ENCODE measurements at places on chromosomes 1 and 21.

GRCh38 chr1:116377541-116378529 lies 4.8 kb downstream of the ATP1A1 start:
- DNase-seq = no peak

DNA sequence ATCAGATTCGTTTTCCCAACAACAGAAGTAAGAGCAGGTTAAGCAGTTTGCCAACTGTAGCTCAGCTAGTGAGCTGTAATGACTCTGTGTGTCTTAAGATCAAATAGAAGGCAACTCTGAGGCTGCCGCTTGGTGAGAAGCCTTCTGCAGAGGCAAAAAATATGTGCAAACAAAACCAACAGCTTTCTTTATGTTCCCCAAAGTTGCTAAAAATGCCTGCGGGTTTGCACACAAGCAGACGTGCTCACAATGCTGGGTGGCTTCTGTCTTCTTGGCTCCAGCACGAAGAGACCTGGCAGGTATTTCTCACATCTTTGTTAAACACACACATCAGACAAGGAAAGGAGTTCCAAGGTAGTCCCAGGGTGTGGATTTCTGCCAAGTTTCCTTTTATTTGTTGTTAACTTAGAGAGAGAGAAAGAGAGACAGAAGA lies 158.9 kb upstream of the JUN start:
- no peak for DNase-seq

DNA sequence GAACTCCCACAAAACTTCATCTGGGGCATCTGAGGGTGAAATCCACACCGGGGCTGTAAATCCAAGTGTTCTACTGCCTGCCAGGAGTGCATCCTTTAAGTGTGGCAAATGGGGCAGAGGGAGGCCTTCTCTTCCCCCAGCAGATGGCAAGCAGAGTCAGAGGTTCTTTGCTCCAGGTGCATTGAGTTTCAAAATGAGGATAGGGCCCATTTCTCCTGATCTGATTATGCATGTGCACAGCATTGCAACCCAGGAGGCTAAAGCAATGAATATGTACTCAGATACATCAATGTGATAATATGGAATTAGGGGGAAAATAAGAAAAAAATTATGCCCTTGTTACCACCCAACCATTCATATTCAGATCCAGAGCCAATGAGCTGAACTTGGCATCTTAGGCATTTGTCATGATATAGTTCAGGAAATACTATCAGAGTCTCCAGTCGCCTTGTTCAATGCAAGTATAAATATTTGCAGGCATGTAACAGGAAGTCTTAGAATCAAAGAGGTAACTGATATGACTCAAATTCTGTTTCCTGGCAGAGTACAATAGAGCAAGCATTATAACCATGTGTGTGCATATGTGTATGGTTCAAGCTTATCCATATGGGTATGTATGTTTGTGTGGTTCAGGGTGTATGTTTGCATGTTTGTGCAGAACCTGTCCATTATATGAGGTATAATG lies 473.8 kb upstream of the PKN2 start:
- peak; percentile 50 for DNase-seq

GRCh38 chr1:163275222-163275621 lies 46.5 kb upstream of the NUF2 start:
- DNase-seq = no peak

DNA sequence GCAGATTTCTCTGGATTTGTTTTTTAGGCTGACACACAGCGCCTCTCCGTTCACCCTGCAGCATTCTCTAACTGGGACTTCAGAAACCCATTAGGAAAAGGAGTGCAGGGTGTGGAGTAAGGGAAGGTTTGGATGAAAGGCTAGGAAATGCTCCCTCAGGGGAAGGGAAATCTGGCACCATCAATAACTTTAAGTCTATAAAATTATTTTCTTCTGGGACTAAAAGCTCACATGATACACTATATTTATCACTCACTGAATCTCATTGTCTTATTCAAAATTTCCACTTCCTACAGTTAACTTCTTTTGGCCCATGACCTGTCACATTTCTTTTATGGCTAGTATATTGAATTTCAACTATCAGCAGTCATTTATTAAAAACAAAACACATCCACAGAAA lies 45.8 kb upstream of the HLX start:
- DNase-seq = no peak

DNA sequence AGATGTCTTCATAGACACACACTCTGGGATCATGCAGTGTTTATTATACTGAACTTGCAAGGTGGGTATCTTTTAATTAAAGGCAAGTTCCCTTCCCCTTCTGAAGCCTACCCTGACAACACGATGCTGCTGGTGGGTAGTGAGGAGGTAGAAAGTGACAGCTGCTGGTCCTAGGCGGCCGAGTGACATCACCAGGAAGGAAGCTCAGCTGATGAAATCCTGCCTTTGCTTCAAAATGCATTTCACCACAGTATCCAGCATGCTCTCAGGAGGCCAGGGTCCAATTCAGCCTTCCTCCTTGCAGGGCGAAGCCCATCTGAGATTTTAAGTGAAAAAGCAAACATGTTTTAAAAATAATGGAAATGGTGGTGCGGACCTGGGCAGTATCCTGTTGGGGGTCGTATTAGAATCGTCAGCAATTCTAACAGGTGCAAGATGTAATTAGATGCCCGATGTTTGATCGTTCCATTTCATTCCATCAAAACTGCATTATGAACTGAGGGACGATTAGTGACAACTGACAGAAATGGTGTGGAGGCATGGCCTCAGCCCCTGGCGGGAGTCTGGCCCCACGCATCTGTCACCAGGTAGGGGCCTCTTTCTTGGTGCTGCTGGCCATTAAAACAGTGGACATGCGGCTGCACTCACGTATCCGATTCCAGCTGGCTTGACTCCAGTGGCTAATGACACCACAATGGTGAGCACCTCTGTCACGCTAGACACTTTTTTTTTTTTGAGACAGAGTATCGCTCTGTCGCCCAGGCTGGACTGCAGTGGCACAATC lies 324.8 kb upstream of the C1orf174 start:
- DNase-seq = no peak

DNA sequence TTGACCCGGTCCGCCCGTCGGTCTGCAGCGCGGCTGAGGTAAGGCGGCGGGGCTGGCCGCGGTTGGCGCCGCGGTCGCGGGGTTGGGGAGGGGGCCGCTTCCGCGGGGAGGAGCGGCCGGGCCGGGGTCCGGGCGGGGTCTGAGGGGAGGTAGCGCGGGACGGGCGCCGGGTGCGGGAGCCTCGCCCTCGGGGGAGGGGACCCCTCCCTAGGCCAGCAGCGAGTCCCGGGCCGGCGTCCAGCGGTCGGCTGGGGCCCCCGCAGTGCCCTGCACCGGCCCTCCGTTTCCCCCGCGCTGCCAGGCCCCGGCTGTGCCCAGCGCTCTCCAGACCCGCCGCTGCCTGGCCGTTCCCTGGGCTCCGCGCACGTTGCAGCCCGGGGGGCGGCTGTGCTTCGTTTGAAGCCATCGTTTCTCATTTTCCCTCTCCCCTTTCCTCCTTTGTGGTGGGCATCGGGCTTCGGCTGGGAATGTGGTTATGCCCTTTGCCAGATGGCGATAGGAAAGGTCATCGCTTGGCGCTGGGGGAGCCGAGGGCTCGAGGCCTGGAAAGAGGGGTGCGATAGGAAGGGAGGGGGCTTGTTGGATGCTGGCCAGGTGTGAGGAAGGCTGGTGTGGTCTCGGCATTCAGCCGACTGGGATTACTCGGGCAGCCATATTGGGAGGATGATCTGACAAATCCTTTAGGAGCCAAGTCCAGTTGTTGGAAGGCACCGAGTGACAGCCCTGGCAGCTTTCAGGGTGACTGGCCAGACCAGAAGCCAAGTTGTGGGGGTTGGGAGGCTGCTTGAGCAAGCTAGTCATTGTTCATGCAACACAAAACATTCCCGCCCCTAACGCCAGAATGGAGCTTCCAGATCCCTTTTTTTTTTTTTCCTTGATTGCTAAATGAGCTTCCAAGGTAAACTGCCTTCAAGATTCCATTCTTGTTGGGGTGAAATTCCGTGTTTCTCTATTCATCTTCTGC lies 753 bp downstream of the KIF1B start:
- DNase-seq = no peak

DNA sequence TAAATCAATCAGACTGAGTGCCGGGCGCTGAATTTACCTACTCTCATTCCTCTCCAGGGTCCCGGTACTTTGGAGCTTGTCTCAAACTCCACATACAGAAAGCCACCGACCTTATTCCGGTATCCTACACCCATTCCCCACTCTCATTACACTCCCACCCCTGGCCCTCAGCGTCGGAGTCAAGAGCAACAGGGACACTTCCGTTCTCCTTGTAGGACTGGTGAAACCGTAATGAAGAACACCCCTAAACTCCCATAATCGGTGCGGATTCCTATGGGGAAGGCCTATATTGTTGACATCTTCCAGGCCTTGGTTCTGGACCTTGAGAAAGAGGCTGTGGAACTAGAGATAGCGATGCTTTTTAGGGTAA lies 798 bp downstream of the ZBED6 start:
- peak; percentile 3 for DNase-seq

DNA sequence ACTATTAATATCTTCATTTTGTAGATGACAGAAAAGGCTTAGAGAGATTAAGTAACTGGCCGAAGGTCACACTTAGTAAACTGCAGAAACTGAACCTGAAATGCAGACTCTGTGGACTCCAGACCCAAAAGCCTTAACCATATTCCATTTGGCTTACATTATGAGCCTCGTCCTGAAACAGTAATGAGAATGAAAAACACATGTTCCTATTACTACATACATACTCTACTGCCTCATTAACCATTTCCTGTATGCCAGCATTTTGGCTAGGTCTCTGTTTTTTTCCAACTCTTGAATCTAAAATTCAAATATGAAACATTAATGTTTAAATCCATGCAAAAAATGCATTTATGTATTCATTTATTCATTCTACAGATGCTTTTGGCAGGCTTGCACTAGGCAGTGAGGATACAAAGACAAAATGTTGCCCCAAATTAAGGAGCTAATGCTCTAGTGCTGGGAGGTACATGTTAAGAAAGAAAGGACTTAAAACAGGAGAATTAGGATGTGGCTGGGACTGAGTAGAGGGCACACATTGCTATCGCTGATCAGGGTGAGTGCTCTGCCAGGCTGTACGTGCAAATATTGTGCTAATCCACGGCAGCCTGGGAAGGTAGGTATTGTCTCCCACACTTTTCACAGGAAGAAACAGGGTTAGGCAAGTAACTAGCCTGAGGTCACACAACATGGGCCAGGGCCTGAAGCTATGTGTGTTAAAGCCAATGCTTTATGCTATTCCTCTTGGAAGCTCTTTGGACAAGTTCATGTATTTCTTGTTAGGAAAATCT lies 14.0 kb downstream of the DEGS1 start:
- no peak for DNase-seq

- no peak for DNase-seq
Measured at GRCh38 chr1:202659974-202660373, 50.3 kb downstream of the SYT2 start.

DNA sequence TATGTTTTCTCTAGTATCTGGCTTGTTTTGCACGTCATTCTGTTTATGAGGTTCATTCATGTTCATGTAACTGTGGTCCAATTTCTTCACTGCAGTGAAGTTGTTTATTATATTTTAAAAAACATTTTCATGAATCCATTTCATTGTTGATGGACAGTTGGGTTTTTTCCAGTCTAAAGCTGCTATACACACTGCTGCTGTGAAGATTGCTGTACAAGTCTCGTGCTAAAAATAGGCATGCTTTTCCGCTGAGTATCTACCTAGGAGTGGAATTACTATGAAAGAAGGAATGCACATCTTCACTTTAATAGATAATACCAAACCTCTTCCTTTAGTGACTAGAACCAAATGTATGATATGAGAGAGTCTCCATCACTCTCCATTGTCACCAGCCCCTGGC lies 49.0 kb upstream of the ETS2 start:
- DNase-seq = no peak

- DNase-seq = no peak
Measured at GRCh38 chr1:109718495-109718894, 6.4 kb downstream of the GSTM5 start.

- DNase-seq = no peak
Measured at GRCh38 chr1:93196591-93196990, 16.1 kb downstream of the CCDC18 start.

- DNase-seq = no peak
Measured at GRCh38 chr1:246447501-246447900, 59.6 kb downstream of the SMYD3 start.

GRCh38 chr1:201481004-201481380 lies 12.0 kb upstream of the PHLDA3 start:
- DNase-seq = no peak

- no peak for DNase-seq
Measured at GRCh38 chr21:26790296-26790695, 54.9 kb downstream of the ADAMTS1 start.

- DNase-seq = no peak
Measured at GRCh38 chr1:34975338-34975737, 9.8 kb downstream of the TMEM35B start.

DNA sequence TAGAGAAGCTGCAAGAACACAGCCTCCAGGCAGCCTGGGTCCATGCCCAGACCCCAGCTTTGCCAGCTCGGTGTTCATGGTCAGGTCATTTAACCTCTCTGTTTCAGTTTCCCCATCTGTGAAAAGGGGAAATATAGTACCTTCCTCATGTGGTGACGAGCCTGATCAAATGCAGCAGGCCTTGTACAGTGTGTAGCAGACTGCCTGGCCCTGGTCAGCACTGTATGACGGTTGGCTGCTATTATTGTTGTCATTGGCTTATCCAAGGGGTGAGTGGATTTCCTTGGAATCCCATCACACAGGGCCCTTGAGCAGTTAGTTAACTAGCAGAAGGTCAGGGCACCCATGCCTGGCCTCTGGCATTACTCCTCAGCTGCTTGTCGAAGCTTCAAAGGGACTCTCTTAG lies 6.6 kb upstream of the TMEM51 start:
- DNase-seq = no peak

GRCh38 chr1:16250524-16251251 lies 13.7 kb upstream of the CPLANE2 start:
- DNase-seq = no peak

- DNase-seq = peak; percentile 45
Measured at GRCh38 chr21:17780539-17780938, 38.6 kb downstream of the C21orf91 start.

GRCh38 chr1:178243119-178243518 lies 149.2 kb downstream of the RASAL2 start:
- DNase-seq = no peak

DNA sequence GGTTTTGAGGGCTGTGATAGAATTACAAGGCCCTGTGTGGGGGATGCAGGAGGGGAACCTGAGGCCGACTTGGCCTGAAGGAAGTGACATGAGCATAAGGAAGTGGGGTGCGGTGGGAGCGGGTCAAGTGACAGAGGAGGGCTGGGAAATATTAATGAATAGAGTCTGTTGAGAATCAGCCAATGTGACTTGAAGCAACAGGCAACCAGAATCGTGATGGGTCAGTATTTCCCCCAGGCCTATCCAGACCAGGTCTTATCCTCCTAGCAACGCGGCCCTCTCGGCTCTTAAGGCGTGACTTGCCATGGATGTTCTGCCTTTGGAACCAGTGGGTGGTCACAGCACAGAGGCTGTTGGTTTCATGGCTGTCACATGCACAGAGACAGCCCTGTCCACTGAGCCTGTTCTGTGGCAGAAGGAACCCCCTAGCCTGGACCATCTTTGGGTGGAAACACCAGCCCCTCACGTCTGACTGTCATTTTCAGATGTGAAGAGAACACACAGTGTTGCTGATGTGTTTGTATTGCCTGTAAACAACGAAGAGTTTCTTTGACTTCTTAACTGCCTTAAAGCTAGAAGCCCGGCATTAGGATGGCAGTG lies 468.8 kb downstream of the CAMTA1 start:
- no peak for DNase-seq

- no peak for DNase-seq
Measured at GRCh38 chr1:44590475-44590874, 83.8 kb downstream of the TMEM53 start.
